Ascending aorta (tissue), 2 donors: ENCODE measurements at places on chromosomes 4 and X.
A peak's percentile ranks its signal among the peaks of the same experiment; 100 is the strongest.

- H3K27me3 ChIP-seq, result no peaks in the 10 kb centered on the region
- H3K27ac ChIP-seq, result no peak overlapping the region
- no peak overlapping the region for H3K4me3 ChIP-seq
- DNase-seq, result no peak
These were observed 37.2 kb downstream of the PCDH7 start for GRCh38 chr4:30757357-30757756.

DNA sequence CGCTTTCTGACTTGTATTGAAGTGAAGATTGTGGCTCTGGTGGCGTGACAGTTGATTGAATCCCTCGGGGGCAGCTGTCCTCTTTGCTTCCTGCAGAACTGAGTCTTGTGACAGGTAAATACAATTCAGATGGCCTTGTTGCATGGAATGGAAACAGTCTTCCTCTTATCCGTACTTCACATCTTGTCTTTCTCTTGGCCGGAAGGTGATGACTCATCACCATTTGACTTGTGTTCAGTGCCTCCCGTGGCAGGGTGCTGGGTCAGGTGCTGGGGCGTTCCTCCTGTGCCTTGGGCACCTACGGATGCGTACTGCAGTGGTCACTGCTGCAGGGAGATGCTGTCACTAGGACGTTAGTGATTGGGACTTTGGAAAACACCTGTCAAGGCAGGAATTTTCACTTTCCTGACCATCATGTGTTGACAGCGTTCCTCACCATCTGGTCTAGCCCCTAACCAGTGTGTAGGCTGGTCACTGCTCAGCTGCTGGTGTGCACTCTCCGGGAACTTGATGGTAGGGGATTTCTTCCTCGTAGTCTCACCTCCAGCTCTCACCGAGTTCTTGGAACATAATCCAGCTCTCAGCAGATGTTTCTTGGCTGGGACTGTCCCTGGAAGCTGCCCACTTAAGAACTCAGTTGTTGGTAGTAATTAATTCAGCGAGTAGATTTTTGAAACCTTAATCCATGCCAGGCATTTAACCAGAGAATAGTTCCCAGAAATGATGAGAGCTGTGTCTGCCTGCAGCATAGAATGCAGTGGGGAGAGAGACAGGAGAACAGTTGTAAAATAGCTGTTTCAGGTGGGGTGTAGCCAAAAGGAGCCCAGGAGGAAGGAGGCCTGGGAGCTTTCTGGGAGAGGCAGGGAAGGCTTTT is 7.2 kb downstream of the TBC1D14 start:
- no peaks in the 10 kb centered on the region for H3K27me3 ChIP-seq
- no peak overlapping the region for H3K27ac ChIP-seq

DNA sequence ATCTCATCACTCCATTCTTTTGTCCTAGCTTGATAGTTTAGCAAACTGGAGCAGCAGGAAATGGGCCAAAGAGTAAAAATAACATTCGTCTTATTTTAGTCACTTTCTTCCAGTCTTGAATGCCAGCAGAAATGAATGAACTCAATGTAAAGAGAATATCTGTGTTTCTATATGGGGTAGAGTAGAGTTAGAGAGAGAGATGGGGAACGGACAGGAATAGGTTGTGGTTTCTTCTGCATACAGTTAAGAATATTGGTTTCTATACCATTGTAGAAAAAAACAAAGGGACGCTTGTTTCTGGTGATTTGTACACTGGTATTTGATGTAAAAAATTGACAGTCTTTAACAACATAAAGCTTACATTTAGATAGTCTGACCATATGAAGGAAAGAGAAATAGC is 8.9 kb downstream of the GPR174 start:
- H3K4me3 ChIP-seq, result no peak overlapping the region
- H3K27ac ChIP-seq, result no peak overlapping the region
- DNase-seq, result no peak

GRCh38 chrX:21926527-21927278 is 13.8 kb upstream of the SMS start:
- peak overlapping the region; percentile 37 for H3K4me3 ChIP-seq
- H3K36me3 ChIP-seq, result no peaks in the 10 kb centered on the region
- H3K27ac ChIP-seq, result peak overlapping the region; percentile 60
- no peaks in the 10 kb centered on the region for H3K4me1 ChIP-seq
- DNase-seq, result no peak

DNA sequence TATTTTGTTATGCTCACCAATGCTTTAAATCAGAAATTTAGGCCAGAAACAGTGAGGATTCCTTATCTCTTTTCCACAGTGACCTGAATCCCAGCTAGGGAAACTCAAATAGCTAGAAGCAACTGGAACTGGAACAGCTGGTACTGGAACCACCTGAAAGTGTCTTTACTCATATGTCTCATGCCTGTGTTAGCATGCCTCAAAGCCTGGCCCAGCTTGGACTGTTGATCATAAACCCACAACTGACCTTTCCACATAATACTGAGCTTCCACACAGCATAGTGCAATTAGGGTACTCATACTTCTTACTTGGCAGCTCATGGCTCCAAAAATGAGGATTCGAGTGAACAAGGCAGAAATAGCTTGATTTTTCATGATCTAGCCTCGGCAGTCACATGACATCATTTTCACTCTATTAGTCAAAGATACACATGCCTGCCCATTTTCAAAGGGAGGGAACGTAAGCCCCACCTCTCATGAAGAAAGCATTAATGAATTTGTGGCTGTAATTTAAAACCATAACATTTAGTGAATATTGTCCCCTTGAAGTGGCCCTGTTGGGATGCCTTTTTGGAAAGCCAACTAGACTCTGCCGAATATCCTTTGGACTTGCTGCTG is 80.8 kb upstream of the ACSL1 start:
- H3K27ac ChIP-seq, result no peak overlapping the region
- no peak overlapping the region for H3K4me3 ChIP-seq
- no peaks in the 10 kb centered on the region for H3K36me3 ChIP-seq
- no peak for DNase-seq
- H3K4me1 ChIP-seq, result no peaks in the 10 kb centered on the region

DNA sequence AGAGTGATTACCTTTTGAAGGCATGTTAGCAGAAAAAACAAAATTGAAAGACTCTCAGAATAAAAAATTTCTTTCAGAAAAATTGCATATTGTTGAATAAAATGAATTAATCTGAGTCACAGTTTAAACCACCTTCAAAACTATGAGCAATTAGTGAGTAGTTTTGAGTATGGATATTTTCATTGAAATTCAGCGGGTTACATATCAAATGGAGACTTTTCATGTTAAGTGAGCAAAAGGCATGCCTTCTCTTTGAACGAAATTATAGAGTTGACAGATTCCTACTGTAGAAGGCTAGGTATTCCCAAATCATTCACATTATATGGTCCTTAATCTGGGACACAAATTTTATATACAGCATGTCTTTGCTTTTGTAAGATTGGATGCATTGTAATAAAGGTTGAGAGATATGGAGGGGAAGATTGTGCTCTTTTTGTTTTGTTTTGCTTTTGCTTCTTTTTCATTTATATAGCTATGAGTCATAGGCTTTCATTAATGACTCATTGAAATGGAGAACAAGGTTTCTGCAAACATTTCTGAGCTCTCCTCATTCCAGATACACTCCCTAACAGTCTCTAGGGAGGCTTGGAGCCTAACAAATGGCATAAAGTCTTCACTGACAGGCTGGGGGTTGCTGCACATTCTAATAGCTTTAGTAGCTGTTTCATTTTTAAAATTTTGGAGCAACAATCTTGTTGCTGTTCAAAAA is 21.6 kb downstream of the PCDH18 start:
- peak overlapping the region; percentile 39 for H3K27ac ChIP-seq
- H3K4me1 ChIP-seq, result no peaks in the 10 kb centered on the region
- no peaks in the 10 kb centered on the region for H3K27me3 ChIP-seq

GRCh38 chr4:102722740-102723139 is 38.0 kb downstream of the MANBA start:
- H3K36me3 ChIP-seq, result peaks cover 2% of the 10 kb centered on the region
- no peaks in the 10 kb centered on the region for H3K27me3 ChIP-seq
- H3K4me1 ChIP-seq, result no peaks in the 10 kb centered on the region

- H3K36me3 ChIP-seq, result no peaks in the 10 kb centered on the region
- H3K27me3 ChIP-seq, result no peaks in the 10 kb centered on the region
- H3K4me3 ChIP-seq, result no peak overlapping the region
- no peaks in the 10 kb centered on the region for H3K4me1 ChIP-seq
These were observed 523.0 kb downstream of the SPRY1 start for GRCh38 chr4:123919576-123920098.

- no peaks in the 10 kb centered on the region for H3K4me1 ChIP-seq
- no peaks in the 10 kb centered on the region for H3K27me3 ChIP-seq
- DNase-seq, result no peak
- no peak overlapping the region for H3K27ac ChIP-seq
- no peaks in the 10 kb centered on the region for H3K36me3 ChIP-seq
These were observed 106.8 kb upstream of the PNPLA4 start for GRCh38 chrX:8034058-8034457.

DNA sequence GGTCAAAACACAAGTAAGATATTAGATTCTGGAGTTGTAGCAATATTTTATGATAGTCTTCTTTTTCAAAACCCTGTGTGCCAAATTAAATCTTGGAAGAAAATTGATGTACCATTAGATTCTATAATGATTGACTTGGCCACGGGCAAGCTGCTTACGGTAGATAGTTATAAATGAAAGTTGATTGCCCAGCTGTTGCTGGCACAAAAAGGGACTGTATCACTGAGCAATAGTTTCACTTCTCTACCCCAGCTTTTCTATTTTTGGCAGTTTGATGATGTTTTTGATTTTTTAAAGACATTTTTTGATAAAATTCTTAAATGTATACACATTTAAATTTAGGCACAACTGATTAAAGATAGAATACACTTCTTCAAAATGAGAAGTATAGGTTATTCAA is 333.3 kb downstream of the TRAM1L1 start:
- no peak for DNase-seq
- H3K27me3 ChIP-seq, result no peaks in the 10 kb centered on the region
- H3K4me3 ChIP-seq, result no peak overlapping the region
- H3K4me1 ChIP-seq, result no peaks in the 10 kb centered on the region
- H3K36me3 ChIP-seq, result no peaks in the 10 kb centered on the region

DNA sequence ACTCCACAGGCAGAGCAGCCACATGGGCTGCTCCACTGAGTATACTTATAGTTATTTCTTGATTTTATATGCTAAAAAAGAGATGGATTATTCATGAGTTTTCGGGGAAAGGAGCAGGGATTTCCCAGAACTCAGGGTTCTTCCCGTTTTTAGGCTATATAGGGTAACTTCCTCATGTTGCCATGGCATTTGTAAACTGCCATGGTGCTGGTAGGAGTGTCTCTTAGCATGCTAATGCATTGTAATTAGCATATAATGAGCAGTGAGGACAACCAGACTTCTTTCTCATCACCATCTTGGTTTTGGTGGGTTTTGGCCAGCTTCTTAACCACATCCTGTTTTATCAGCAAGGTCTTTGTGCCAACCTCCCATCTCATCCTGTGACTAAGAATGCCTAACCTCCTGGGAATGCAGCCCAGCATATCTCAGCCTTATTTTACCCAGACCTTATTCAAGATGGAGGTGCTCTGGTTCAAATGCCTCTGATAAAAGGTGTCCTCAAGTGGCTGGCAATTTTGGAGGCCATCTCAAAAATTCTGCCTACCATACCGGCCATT is 213.0 kb upstream of the VEGFC start:
- no peaks in the 10 kb centered on the region for H3K27me3 ChIP-seq
- no peaks in the 10 kb centered on the region for H3K4me1 ChIP-seq
- DNase-seq, result no peak
- no peak overlapping the region for H3K27ac ChIP-seq

DNA sequence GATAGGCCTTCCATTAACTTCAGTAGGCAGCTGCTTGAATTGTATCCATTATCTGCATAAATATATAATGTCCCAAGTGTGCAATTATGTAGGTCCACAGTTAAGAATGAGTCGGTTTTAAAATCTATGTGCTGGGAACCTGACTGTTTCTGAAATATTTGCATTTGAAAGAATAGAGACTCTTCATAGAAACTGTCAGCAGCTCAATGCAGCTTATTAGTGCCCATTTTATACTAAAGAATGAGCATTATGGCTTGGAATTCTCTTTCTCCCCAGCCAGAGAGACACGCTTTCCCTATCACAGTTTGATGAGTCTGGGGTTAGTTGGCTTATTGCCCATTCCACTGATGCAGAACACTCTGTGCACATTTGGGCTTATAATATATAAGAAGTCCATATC is 202.0 kb upstream of the PCDH7 start:
- no peaks in the 10 kb centered on the region for H3K27me3 ChIP-seq
- no peak overlapping the region for H3K4me3 ChIP-seq
- H3K27ac ChIP-seq, result no peak overlapping the region
- H3K4me1 ChIP-seq, result no peaks in the 10 kb centered on the region

DNA sequence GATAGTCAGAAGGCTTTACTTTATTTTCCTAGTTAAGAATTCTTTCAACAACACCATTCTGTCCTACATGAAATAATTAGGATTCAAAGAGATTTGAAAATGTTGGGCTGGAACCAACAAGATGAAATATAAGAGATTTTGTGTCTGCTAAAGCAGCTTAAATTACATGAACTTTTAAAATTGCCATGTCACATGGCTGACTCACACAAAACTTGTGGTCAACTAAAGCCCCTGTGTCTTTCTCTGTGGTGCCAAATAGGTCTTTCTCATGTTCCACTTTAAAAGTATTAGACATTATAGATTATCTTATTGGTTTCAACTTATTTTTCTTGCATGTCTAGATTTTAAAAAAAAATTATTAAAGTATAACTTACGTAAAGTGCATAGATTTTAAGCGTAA is 60.8 kb upstream of the FHL1 start:
- H3K36me3 ChIP-seq, result no peaks in the 10 kb centered on the region
- H3K27ac ChIP-seq, result no peak overlapping the region
- DNase-seq, result no peak
- no peak overlapping the region for H3K4me3 ChIP-seq
- H3K27me3 ChIP-seq, result no peaks in the 10 kb centered on the region
- no peaks in the 10 kb centered on the region for H3K4me1 ChIP-seq

- H3K4me1 ChIP-seq, result peaks cover 30% of the 10 kb centered on the region
- H3K4me3 ChIP-seq, result no peak overlapping the region
- no peaks in the 10 kb centered on the region for H3K27me3 ChIP-seq
- peaks cover 33% of the 10 kb centered on the region for H3K36me3 ChIP-seq
These were observed 12.5 kb downstream of the SPARCL1 start for GRCh38 chr4:87516683-87517082.

DNA sequence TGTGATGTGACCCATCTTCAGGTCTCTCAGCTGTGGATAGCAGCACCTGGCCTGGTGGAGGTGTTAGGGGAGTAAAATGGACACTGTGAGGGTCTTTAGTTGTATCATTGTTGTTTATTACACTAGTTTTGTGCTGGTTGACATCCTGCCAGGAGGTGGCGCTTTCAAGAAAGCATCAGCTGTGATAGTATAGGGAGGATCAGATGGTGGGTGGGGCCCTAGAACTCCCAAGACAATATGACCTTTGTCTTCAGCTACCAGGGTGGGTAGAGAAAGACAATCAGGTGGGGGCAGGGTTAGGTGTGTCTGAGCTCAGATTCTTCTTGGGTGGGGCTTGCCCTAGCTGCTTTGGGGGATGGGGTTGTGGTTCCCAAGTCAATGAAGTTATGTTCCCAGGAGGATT is 162.8 kb downstream of the PPP1R2C start:
- no peak overlapping the region for H3K4me3 ChIP-seq
- no peak overlapping the region for H3K27ac ChIP-seq
- no peaks in the 10 kb centered on the region for H3K27me3 ChIP-seq
- H3K36me3 ChIP-seq, result no peaks in the 10 kb centered on the region
- no peaks in the 10 kb centered on the region for H3K4me1 ChIP-seq
- DNase-seq, result no peak
